ENCODE measurements at places on chromosomes 3 and 15.

- DNase-seq: no peak
Measured at GRCh38 chr3:146337991-146338390, 87.1 kb upstream of the PLSCR4 start.

DNA sequence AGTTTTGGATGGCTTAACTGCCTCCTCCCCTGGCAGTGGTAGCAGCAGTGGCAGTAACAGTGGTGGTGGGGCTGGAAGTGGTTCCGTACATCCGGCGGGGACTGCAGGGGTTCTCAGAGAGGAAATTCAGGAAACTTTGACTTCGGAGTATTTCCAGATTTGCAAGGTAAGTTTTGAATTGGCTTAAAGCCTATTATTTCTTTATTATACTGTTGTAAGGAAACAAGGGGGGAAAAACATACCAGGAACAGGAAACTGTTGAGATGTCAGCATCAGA is 1.5 kb downstream of the STXBP5L start:
- no peak for DNase-seq

DNA sequence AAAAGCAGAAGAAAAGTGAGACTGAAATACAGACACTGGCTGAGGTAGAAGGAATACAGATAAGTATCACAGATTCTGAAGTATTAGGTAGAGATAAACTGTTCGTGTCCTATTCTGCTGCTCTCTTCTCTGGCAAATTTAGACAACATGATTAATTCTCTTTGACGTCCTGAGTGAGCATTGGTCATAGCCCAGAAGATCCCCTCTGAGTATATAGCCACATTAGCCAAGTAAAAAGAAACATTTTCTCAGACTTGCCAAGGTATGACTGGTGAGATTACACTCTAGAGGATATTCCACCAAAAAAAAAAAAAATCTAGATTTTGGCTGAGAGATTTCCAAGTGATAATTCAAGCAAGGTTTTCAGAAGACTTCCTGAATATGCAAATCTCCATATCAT is 111.4 kb upstream of the ALCAM start:
- DNase-seq: no peak

DNA sequence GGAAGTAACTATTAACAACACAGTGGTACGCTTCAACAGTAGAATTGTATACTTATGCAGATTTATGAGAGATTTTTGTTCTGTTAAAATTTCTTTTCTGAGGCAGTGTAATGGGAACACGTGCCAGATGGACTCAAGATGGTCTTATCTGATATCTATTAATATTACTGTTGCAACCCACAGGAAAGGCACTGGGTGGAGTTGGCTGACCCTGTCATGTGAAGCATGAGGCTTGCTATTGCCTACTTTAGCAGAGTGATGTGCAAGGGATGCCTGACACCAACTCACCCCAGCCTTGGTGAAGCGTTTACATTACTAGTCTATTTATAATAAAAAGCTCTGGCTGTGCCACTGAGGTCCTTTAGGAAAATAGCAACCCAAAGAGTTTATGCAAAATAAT is 19.8 kb upstream of the ARNT2 start:
- no peak for DNase-seq

- no peak for DNase-seq
Measured at GRCh38 chr3:61425356-61425755, 136.0 kb upstream of the PTPRG start.

DNA sequence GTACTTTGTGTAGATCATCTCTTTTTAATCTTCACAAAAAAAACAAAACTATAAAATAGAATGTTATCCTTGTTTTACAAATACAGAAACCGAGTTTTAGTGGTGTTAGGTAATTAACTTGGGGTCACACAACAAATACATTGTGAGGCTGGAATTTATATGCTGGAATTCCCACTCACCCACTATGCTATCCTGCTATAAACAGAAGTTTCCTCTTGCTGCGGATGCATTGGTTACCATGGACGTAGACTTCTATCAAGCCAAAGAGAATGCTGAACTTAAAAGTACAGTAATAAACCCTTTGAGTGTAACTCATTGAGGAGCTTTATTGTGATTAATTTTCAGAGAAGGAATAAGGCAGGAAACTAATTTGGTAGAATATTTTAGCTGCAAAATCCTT is 9.2 kb downstream of the SNAP23 start:
- no peak for DNase-seq

- DNase-seq: no peak
Measured at GRCh38 chr15:84788500-84788899, 28.7 kb upstream of the ALPK3 start.

DNA sequence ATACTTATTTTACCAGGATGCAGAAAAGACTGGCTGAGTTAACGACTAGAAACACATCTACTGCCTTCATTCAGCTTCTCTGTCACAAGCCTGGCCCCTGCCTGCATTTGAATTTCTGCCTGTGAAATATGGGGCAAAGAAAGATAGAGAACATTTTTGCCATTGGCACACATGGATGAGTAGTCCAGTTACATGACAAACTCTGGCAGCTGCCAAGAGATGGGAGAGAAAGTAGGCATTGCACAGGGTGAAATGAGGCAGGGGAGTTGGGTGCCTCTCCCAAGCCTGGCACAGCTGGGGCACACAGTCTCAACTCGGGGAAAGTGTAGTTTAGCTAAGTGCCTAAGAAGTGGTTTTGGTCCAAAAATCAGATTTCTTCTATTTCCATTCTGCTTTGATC is 24.0 kb downstream of the ANXA2 start:
- no peak for DNase-seq

DNA sequence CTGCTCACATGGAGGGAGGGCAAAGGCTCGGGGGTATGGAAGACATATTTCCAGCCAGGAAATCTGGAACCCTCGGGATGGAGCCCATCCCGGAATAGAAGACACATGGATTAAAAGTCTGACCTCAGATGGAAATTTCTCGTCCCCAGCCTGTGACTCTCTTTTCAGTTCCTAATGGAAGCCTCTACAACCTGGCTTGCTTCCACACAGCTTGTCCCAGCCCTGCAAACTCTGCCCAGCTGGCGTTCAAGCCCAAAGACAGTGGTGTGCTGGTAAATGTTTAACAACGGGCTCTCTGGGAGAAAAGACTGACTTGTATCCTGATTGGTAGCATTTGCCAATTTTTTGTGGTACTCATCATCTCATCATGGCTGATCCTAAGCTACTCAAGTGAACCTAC is 35.6 kb upstream of the TLE3 start:
- no peak for DNase-seq

DNA sequence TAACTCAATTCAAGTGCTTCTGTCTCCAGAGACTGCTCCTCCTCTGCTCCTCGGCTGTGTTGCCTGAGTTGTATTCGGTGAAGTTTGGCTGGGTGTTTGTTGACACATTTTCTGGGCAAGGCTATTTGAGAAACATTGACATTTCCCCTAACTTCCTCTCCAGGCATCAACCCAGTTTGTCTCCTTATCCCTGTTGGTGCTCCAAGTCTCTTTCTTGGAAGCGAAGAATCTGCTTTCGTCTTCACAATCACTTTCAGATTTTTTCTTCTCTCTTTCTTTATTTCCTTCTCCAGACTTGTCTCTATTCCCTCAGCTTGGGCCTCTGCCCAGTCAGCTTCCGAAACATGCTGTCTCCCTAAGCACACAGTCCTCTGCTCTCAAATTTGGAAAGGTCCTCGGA is 84.7 kb downstream of the ETV5 start:
- DNase-seq: no peak

DNA sequence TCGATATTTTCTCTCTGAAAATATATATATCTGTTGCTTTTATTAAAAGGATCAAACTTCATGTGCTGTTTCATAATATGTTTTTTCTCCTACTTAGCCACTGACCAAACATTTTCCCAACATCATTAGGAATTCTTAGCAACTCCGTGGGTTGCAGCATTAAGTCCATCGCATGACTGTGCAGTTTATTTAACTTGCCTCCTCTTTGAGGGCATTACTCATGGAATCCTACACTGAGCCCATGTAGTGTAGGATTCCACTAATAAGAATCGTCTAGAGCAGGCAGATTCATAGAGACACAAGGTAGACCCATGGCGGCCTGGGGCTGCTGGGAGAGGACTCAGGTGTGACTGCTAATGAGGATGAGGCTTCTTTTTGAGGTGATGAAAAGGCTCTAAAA is 49.3 kb downstream of the CMTM6 start:
- no peak for DNase-seq

DNA sequence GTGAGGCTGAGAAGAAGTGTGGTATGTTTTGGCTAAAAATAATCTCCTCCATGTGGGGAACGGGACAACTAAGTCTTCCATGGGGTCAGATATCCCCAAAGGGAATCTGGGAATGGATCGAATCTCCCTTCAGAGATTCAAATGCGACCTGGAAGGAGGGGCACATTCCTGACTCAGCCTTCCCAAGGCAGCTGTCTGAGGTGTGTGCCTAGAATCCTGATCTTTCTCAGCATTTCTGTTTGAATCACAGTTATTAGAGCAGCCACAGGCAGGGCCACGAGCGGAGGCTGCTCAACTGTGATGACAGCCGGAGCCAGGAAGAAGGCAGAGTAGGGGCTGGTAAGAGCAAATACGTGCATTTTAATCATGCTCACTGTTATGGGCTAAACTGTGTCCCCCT is 135.1 kb downstream of the ADAMTS17 start:
- DNase-seq: no peak

- no peak for DNase-seq
Measured at GRCh38 chr15:99613887-99614647, 48.3 kb downstream of the MEF2A start.

- DNase-seq: no peak
Measured at GRCh38 chr15:45794304-45794703, 159.5 kb downstream of the SQOR start.

DNA sequence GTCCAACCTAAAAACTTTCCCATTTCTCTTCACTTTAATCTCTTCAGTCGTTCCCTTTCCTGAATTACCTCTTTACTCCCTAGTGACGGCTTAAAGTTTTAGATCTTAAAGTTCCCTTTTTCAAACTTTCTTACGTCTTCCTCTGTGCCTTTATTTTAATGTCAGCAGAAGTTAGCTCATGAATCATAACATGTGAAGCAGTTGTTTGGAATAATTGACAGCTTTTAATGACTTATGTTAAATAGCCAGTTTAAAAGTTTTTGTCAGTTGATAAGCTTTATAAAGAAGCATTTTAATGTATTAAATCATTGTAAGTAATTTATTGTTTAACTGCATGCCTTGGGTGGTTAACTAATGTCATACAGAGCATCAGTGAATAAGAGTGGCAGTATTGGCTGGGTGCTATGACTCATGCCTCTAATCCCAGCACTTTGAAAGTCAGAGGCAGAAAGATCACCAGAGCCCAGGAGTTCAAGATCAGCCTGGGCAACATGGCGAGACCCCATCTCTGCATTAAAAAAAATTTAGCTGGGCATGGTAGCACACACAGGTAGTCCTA is 33.9 kb downstream of the PIK3CA start:
- DNase-seq: no peak

DNA sequence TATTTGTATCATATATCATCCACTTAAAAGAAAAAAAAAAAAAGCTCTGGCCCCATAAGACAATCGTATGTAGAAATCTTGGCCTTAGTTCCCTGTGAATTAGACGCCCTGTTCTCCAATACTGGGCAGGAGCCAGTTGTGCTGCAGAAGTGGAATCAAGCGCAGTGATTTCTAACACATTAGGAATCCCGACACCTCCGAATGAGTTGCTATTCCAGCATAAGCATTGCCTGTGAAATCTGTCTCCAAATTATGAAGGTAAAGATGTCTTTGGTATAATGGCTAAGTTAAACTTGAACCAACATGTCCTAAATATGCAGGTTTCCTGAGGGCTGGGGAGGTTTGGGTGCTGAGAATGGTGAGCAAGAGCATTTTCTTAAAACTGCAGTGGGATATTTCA is 199.4 kb upstream of the ARRDC4 start:
- no peak for DNase-seq

GRCh38 chr3:14092464-14092863 is 32.2 kb downstream of the CHCHD4 start:
- no peak for DNase-seq

DNA sequence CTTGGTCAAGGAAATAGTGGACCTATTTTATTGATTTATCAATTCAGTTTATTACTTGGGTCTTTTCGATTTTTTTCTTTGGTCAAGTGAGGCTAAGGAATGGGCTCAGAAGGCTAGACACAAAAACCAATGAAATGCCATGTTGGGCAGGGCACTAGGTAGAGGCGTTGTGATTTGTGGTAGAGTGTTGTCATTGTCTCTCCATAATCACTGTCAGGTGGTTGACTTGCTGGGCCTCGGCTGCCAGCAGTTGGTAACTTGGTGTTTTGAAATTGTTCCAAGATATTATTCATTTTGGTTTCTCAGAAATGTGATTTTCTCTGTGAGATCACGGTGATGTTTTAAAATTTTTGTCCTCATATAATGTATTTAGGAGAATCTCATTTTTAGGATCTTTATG is 173.6 kb downstream of the KLHL25 start:
- no peak for DNase-seq

GRCh38 chr3:195040773-195041520 is 230.0 kb downstream of the XXYLT1 start:
- DNase-seq: no peak

GRCh38 chr3:126202276-126202675 is 21.9 kb upstream of the ALDH1L1 start:
- DNase-seq: no peak

DNA sequence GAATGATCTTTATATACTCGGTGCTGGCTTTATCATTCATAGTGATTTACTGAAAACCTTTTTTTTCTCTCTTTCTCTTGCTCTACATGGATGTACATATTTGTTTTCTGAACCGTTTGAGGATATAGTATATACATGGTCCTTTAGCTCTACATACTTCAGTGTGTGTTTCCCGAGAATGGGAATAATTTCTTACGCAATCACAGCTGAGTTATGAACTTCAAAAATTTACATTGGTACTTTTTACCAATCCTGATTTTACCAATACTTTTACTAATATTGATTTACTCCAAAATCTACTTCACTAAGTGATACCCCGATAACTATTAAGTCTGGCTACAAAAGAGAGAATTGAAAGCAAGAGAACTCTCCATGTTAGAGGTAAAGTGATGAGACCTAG is 294.3 kb upstream of the ICE2 start:
- no peak for DNase-seq

DNA sequence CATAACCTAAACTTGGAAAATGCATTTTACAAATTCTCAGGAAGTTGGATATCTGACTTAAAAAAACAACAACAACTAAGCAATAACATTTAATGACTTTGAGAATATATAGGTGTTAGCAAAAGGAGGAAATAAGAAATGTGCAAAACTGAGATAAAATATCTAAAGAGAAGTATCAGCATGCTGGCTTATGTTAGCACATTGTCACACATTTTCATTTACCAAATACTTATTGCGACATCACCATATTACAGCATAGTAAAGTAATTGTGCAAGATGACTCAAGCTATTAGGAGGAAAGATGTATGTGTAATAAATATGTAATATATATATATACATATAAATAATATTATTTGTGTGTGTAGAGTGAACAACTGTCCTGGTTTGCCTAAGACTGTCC is 9.2 kb downstream of the PTX3 start:
- DNase-seq: no peak

GRCh38 chr15:58705105-58705504 is 44.4 kb downstream of the ADAM10 start:
- DNase-seq: no peak

- no peak for DNase-seq
Measured at GRCh38 chr15:68056097-68056865, 2.2 kb downstream of the PIAS1 start.

- DNase-seq: no peak
Measured at GRCh38 chr15:25095179-25095578, 140.4 kb downstream of the SNRPN start.

- no peak for DNase-seq
Measured at GRCh38 chr15:92316586-92317295, 76.9 kb upstream of the ST8SIA2 start.
